Umbilical cord (tissue), 2 donors: ENCODE measurements at places on chromosomes 12 and 14. TPM values are rescaled to one million over a fixed set of nuclear protein-coding genes. Genes with fewer than 3 reads are reported as not detected.

Gene C12orf56
- 5.1 TPM for total RNA-seq

Gene VWF
- total RNA-seq: 99.9 TPM

DNA sequence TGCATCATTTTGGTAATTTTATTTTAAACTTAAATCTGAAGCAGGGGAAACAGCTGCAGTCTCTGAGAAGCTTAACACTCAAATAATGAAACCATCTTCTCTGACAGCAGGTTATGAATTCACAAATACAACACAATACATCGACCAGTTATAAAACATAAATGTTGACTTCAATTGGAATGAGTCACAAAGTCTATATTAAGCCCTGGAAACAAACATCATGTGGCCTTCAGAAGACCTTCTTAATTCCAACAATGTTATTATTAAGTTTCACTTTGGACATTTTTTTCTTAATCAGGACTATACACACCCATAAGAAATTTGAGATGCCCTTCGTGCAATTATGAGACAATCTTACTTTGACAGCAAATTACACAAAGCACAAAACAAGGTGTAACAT is 68.9 kb downstream of the CEP128 start:
- no peak for DNase-seq

DNA sequence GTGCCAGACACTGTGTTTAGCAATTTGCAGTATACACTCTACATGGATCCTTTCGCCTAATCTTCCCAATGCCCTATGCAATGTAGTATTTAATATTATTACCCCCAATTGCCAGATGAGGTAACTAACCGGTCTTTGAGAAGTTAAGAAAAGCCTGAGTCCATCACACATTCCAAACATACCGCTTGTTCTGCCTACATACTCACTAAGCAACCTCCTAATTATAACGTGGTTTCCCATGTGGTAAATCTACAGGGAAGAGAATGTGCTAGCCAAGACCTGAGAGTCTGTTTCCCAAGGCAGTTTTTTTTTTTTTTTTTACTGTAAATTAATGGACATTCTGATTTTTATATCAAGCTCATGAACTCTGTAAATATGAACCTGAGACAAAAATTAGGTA is 37.2 kb downstream of the ATP2B1 start:
- no peak for DNase-seq

Gene UTP20
- total RNA-seq: 7.0 TPM

- DNase-seq: no peak
Measured at GRCh38 chr14:81485372-81485771, 48.3 kb downstream of the SEL1L start.

DNA sequence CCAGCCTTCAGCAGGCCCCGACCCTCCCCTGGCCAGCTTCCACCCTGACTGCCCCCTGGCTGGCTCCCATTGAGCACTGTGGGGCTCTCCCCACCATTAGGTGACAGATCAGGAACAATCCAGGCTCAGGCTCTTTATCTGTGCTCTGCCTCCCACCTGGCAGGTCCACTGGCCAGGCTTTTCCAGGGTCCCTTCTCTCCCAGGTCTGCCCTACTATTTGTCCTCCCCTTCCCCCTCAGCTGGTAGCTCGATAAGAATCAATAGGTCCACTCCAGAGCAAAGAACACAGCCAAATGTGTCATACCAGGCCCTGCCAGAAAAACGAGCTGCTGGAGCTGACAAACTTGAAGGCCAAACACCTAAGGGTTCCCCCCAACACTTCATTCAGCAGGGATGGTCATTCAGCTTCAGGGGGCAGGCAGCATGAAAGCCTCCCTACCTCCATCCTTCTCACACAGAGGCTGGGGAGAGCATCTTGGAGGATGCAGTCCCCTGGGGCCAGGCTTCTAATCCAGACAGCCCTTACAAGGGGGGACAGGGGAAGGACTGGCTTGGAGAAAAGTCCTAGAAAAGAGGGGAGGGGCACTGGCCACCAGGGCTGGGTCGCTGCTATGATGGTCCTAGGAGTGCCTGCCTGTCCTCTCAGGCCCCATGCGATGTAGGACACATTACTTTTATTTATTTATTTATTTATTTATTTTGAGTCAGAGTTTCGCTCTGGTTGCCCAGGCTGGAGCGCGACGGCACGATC is 1.9 kb upstream of the KRT18 start:
- DNase-seq: no peak

Gene WIF1
- 7.2 TPM for total RNA-seq

DNA sequence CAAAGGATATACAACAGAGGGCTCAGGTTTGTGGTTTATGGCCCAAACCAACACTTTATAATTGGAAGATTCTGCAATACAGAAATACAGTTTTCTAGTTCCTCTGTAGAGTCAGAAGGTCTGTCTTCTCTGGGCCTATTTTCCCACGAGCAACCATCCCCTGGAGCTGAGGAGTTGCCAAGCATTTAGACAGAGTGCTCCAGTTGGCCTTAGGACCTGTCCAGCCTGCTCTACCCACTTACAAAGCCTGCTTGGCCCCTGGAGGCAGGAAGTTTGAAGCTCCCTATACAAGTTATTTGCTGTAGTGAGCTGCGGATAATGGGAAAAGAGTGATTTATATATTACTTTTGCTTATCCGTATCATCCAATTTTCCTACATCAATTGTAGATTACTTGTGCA is 60.8 kb upstream of the HSPB8 start:
- no peak for DNase-seq

GRCh38 chr12:65784289-65785015 is 39.8 kb upstream of the HMGA2 start:
- DNase-seq: no peak

Gene RAB35
- 33.5 TPM for total RNA-seq

GRCh38 chr14:32004300-32004699 is 72.8 kb upstream of the ARHGAP5 start:
- no peak for DNase-seq

DNA sequence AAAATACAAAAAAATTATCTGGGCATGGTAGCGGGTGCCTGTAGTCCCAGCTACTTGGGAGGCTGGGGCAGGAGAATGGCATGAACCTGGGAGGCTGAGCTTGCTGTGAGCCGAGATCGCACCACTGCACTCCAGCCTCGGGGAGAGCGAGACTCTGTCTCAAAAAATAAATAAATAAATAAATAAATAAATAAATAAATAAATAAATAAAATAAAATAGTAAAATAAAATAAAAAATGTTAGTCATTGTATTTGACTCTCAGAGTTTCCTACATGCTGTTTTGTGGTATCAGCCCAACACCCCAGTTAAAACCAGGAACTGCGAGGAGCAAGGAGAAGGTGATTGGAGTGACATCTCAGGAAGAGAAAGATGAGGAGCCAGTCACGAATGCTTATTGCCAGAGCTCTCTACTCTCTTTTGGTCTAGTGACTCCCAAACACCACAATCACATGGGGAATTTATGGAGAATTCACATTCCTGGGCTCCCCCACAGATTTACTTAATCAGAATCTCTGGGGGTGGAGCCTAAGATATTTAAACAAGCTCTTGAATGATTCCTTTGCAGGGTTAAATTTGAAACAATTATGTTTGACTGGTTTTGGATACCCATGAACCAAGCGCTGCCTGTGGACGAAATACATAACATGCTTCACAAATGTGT is 15.4 kb upstream of the SALL2 start:
- DNase-seq: no peak

GRCh38 chr14:44339231-44339630 is 167.9 kb downstream of the FSCB start:
- no peak for DNase-seq

DNA sequence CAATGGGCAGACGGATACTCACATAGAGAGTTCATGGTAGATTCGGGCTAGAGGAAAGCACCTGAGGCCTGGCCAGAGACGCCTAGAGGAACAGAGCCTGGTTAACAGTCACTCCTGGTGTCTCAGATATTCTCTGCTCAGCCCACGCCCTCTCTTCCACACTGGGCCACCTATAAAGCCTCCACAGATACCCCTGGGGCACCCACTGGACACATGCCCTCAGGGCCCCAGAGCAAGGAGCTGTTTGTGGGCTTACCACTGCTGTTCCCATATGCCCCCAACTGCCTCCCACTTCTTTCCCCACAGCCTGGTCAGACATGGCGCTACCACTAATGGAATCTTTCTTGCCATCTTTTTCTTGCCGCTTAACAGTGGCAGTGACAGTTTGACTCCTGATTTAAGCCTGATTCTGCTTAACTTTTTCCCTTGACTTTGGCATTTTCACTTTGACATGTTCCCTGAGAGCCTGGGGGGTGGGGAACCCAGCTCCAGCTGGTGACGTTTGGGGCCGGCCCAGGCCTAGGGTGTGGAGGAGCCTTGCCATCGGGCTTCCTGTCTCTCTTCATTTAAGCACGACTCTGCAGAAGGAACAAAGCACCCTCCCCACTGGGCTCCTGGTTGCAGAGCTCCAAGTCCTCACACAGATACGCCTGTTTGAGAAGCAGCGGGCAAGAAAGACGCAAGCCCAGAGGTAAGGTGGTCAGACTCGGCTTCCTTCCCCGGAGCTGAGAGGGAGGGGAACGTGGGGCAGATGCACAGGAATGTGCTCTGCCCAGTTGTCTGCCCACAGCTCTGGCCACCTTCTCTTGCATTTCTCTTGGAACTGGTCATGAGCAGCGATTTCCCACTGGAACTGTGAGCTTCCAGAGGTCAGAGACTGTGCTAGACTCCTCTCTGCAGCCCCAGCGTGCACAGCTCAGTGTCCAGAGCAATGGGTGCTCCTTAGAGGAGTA is at the start of gene CD4:
TSS of gene CD4 (plus strand) at position 557 of the 953 bp plus-strand sequence. CDS start 10,611 bp downstream, outside the sequence.
- peak; percentile 81 for DNase-seq

DNA sequence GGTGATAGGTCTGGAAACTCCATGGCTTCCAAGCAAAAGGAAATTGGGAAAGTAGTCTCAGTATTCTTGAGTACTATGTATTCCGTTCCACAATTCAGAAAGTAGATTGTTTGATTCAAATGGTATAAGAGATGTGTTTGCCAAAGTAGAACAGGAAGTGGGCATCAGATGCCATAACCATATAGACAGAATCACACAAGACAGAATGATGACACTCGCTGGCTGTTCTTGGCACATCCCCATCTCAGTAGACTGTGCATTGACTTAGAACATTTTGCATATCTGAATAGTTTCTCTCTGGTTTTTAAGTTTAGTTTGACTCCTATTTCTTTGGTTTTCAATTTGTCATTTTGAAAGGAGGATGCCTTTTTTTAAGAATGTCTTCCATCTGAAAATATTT is 221.1 kb upstream of the RGS6 start:
- no peak for DNase-seq

GRCh38 chr12:118432812-118433545 is 56.6 kb downstream of the SUDS3 start:
- DNase-seq: no peak

Gene MYH6
- not detected for total RNA-seq

Gene CPNE6
- total RNA-seq: 2.4 TPM

Gene KRT6A
- 701 TPM for total RNA-seq

GRCh38 chr12:68739891-68740290 is 6.1 kb upstream of the SLC35E3 start:
- no peak for DNase-seq

Gene KLRB1
- not detected for total RNA-seq

Gene MCRS1
- total RNA-seq: 36.8 TPM

DNA sequence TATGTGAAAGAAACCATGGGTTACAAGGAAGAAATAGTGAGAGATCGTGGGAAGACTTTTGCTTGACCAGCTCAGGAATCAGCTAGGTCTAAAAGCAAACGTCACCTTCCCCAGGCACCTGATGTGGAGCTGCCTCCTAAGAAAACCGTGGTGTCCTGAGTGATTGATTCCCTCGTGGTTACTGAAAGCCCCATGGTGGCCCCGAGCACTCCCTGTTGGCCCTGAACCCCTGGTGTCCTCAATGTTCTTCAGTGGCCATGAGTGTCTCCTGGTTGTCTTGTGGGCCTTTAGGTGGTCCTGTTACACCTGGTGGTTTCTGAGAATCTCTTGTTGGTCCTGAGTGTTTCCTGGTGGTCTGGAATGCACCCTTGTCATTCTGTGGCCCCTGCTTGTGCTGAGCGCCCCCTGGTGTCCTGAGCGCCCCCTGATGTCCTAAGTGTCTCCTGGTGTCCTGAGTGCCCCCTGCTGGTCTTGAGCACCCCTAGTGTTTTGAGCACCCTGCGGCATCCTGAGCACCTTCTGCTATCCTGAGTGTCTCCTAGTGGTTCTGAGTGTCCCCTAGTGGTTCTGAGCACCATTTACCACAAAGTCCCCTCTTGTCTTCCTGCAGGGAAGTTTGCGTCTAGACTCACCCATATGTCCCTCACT is 518.7 kb downstream of the TMEM121 start:
- no peak for DNase-seq

Gene PPP4R4
- total RNA-seq: 0.72 TPM

DNA sequence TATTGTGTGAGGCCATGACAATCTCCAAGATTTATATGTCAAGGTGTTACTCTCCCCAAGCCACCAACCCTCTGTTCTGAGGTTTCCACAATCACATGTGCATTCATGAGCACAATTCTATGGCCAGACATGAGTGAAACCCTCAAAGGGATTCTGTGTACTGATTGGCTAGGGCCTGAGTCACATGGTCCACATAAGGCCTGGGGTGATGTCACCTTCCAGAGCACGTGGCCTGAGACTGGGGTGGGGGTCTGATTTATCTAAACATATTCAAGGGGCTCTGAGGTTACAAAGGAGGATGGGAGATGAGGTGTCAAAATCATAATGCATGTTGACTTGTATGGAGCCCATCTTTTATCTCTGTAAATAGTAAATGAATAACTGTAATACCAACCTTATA is 1369.9 kb upstream of the TMEM132C start:
- no peak for DNase-seq

DNA sequence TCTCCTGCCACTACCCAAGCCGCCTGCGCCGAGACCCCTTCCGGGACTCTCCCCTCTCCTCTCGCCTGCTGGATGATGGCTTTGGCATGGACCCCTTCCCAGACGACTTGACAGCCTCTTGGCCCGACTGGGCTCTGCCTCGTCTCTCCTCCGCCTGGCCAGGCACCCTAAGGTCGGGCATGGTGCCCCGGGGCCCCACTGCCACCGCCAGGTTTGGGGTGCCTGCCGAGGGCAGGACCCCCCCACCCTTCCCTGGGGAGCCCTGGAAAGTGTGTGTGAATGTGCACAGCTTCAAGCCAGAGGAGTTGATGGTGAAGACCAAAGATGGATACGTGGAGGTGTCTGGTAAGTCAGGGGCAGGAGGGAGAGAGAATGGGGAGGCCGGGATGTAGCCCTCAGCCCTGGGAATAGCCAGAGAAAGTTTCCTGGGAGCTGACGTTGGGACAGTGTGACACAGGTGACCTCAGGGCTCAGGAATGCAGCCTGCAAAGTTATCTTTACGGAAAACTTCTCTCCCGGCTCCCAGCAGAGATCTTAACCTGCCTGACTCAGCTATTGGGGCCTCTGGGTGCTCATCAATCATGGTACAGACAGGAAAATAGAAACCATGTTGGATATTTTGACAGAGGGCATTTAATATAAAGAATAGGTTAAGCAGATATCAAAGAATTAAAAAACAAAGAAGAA is 747 bp downstream of the HSPB8 start:
- peak; percentile 52 for DNase-seq

- DNase-seq: no peak
Measured at GRCh38 chr12:121513464-121514183, 67.2 kb downstream of the KDM2B start.

GRCh38 chr12:87365423-87365822 is 663.8 kb downstream of the C12orf50 start:
- DNase-seq: no peak
